Left lung (tissue), 14 donors: ENCODE measurements at places on chromosomes 2 and 18. TPM values are rescaled to one million over a fixed set of nuclear protein-coding genes. Genes with fewer than 3 reads are reported as not detected.

- no peak for DNase-seq
These were observed 36.5 kb upstream of the MGAT5 start for GRCh38 chr2:134217351-134217750.

- no peak for DNase-seq
These were observed 53.6 kb upstream of the GRHL1 start for GRCh38 chr2:9897846-9898245.

DNA sequence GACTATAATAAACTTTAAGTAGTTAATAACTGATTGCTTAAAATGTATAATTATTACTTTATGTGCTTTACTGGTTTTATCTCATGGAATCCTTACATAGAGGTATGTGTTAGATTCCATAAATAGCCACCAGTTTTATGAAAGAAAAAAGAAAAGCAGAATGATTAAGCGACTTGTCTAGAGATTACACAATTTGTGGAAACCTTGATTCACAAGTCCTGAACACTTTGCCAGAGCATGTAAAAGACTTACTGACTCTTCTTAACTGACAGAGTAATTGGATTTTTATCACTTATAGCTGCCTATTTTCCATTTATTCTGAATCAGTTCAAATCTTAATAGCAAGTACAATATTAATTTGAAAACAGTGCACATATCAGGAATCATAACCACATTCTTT, 448.7 kb upstream of the NETO1 start:
- DNase-seq, result no peak

- DNase-seq, result no peak
These were observed 194.9 kb downstream of the GALNT1 start for GRCh38 chr18:35776473-35776872.

DNA sequence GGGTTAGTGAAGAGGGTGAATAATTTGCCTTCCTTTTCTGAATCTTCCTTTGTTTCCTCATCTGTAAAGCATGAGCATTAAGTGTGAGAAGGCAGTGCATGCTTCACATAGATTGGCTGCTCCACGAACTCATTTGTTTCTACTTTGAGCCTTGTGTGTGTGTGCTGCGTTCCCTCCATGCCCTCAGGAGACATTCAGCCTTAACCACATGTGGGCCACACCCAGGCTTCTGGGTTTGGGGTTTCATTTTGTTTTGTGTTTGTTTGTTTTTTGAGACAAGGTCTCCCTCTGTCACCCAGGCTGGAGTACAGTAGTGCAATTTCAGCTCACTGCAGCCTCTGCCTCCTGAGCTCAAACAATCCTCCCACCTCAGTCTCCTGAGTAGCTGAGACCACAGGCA, 843.3 kb downstream of the GALR1 start:
- no peak for DNase-seq

Gene REG3A
- total RNA-seq, result not detected

Gene ASIC4
- total RNA-seq, result not detected

Gene FSHR
- not detected for total RNA-seq
